ENCODE measurements at places on chromosomes 4 and X.

GRCh38 chrX:20361081-20361889, 94.6 kb upstream of the RPS6KA3 start:
- peak; percentile 74 for DNase-seq

DNA sequence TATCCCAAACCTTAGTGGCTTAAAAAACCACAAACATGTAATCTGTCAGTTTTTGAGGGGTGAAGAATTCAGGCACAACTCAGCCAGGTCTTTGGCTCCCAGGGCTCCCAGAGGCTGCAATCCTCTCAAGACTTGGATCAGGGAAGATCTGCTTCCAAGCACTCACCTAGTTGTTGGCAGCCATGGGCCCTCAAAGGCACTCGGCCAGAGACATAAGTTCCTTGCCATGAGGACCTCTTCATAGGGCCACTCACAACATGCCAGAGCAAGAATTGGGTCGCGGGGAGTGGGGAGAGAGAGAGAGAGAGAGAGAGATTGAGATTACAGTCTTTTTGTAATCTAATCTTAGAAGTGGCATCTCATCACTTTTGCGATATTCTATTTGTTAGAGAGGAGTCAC, 77.1 kb upstream of the TBC1D9 start:
- no peak for DNase-seq

GRCh38 chr4:153333874-153334273, 10.6 kb upstream of the MND1 start:
- no peak for DNase-seq

- no peak for DNase-seq
Measured at GRCh38 chr4:155820887-155821518, 45.1 kb downstream of the ASIC5 start.

DNA sequence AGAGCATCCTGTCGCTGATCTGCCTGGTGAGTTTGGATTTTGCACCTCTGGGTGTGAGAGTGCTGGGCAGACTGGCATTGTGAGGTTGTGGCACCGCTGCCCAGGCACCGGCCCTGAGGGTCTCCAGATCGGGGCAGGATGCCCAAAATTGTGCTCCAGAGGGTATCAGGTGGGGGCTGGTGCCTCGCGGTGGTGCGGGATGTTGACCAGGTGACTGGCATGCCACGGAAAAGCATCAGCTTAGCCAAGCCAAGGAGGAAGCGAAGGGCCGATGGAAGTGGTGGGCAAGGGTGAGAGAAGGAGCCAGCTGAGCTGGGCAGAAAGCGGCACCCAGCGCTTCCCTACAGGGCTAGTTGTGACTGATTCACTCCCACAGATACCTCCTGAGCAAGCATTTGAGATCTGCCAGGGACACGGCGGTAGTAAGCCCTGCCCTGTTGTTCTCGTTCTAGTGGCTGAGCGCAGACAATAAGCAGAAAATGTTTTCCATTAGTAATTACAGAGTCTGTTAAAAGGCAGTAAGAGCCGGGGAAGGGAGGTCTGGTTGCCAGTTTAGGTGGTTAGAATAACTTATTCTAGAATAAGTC, 809 bp downstream of the ZFP92 start:
- DNase-seq, result no peak

DNA sequence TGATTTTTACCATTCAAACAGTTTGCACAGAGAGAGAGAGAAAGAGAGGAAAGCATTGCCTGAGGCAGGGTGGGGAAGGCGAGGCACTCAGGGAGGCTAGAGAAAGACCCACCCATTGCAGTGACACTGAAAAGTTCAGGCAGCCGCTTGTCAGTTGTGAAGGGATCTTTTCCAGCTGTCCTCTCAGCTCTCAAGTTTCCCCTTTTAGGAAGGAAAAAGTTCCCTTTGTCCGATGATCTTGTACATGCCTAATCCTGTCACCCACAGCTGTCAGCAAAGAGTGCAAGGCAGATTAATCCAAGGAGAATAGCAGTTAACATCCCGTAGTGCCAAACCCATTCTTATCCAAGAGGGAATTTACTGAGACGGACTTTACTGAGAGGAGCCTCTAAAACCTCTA, 255.0 kb downstream of the MAGEB5 start:
- no peak for DNase-seq

- no peak for DNase-seq
Measured at GRCh38 chr4:25760518-25761157, 102.2 kb downstream of the SEL1L3 start.

DNA sequence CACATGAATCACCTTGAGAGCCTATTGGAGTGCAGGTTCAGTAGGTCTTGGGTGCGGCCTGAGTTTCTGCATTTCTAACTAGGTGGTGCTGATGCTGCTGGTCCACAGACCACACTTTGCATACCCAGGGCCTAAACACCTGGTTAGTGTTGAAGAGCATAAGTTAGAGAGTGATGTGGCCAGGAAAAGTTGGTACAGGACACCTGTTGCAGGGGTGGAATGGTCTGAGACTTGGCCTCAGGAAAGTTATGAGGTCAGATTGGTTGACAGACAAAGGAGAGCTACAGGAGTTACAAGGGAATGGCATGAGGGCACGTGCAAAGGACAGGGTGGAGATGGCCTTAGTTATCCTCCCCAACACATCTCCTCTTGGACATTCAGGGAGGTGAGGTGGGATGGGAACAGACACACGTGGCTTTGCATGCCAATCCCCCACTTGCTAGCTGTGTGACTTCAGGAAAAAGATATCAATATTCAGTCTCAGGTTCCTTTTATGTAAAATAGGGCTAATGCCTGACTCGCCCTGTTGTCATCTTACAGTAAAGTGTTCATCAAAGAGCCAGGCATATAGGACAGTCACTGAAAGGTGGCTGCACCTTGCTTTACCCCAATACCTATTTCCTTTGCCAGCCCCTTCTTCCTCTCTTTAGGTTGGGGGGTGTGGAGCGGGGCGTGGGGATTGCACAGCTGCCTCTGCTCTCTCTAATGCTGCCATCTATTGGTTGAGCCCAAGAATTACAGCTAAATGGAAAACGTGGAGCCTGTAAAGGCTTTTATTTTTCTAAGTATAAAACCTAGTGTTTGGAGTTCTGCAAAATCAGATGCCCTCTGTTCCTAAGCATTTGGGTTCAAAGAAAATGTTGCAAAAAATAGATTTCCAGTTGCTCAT, 47.5 kb downstream of the ATG4A start:
- no peak for DNase-seq

- DNase-seq, result no peak
Measured at GRCh38 chr4:8009710-8010511, 70.2 kb upstream of the AFAP1 start.

GRCh38 chrX:15737190-15737958, 696 bp upstream of the CA5B start:
- DNase-seq, result no peak

GRCh38 chrX:121781991-121782390, 734.6 kb downstream of the GLUD2 start:
- DNase-seq, result no peak

DNA sequence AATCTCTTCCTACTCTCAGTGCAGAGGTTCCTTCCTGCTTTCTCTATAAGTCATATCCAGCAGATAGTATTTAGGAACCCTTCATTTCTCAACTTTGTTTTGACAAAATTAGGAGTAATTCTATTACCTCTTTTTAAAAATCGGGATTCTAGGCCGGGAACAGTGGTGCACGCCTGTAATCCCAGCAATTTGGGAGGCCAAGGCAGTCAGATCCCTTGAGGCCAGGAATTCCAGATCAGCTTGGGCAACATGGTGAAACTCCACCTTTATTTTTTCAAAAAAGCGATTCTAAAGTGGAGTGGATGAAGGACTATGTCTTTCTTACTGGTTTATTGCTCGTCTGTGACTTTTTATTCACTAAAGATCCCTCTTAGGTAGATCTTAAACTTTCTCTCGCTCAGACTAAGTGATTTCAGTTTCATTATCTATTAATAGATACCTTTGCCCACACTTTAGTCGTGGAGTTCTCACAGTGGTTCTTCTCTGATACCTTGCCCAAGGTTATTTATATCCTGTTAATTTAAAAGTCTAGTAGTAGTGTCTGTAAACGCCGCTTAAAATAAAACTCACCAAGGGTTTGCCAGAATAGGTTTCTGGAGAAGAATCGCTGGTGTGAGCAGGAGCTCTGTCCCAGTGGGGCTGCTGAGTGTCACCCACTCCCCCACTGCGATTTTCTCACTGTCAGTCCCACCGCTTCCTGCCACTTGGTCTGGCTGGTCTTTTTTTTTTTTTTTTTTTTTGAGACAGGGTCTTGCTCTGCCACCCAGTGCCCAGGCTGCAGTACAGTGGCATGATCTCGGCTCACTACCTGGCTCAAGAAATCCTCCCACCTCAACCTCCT, 27.0 kb upstream of the TMEM131L start:
- DNase-seq, result no peak

DNA sequence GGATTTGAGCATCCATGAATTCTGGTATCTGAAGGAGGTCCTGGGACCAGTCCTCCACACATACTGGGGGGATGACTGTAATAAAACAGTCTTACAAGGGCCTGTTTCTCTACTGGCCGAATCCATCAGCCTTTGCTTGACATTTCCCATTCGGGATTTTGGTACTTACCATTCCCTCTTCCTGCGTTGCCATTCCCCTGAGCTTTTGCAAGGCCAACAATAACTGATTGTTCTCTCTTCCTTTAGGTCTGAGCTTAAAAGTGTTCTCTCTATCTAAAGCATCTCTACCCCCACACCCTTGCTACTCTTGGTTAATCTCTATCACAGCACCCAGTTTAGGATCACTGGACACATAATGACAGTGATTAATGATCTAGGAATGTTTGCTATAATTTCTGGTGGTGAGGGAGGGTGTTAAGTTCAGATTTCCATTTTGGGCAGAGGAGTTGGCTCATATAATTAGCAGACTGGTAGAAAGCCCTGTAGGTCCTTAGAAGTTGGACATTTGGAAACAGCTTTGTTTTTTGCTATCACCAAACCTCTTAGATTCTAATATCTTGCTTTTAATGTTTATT, 29.4 kb downstream of the TMA16 start:
- DNase-seq, result no peak

GRCh38 chrX:154598656-154599055, 13.7 kb downstream of the CTAG1A start:
- DNase-seq, result no peak

DNA sequence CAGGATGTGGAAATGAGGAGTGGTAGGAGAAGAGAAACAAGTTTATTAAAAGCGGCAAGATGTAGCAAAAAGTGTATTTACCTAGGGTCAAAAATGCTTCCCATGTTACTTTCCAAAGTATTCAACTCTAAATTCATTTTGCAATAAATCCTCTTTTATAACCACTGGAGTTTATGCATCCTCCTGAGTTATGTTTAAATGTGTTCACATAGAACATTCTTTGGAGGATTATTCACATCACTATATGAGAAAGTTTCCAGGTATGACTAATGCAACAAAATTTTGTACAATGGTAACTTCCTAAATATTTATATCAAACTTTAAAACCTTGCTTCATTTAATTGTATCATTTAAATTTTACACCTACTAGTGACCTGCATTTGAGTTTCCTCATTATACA, 870.6 kb upstream of the SLIT2 start:
- peak; percentile 67 for DNase-seq

GRCh38 chr4:120633810-120634209, 288.7 kb downstream of the PRDM5 start:
- DNase-seq, result no peak

- DNase-seq, result no peak
Measured at GRCh38 chr4:152138451-152138850, 377.6 kb upstream of the GATB start.

DNA sequence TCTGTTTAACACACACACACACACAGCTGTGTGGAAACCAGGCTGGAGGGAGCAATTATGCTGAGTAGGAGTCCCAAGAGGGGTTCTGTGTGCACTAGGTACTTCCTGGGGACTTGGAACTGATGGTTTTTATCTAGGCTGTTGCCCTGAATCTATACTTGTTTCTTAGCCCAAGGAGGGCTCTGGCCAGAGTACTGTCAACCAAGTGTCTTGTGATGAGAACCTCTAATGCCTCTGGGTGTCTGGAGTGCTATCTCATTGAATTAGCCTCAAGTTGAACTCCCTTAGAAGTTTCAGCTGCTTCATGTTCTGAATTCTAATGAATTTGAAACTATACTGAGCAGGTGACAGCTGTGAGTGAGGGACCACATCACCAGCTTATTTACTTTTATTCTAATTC, 16.6 kb downstream of the ARHGAP24 start:
- no peak for DNase-seq

DNA sequence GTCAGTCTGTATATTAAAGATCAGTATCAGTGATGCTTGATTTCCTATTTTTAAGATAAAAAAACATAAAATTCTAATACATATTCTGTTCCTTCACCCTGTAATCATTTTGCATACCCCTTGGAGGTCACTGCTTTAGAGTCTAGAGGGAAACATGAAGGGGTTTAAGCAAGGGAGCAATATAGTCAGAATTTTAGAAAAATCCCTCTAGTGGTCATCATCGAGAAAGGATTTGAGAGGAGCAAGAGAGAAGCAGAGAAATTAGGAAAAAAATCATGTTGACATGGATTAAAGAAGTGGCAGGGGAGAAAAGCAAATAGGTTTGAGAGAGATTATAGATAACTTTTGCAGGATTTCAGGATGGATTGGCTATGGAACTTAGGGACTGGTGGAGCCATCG, 11.1 kb downstream of the APEX2 start:
- DNase-seq, result no peak

- DNase-seq, result peak; percentile 29
Measured at GRCh38 chr4:102684610-102685052, 76.1 kb downstream of the MANBA start.

GRCh38 chr4:90951037-90951436, 823.8 kb downstream of the CCSER1 start:
- peak; percentile 84 for DNase-seq

Measured in astrocyte (in vitro differentiated cells and primary cell).